ENCODE measurements at places on chromosomes 2 and 18. TPM values are rescaled to one million over a fixed set of nuclear protein-coding genes. Genes with fewer than 3 reads are reported as not detected.

The CLEC4F gene
- total RNA-seq = not detected

The RSAD2 gene
- total RNA-seq = not detected

The ERCC3 gene
- total RNA-seq = 32.4 TPM

The KCNS3 gene
- total RNA-seq = 18.9 TPM

The COLEC12 gene
- 1.6 TPM for total RNA-seq

The KIAA2012 gene
- not detected for total RNA-seq

The LHCGR gene
- total RNA-seq = not detected

The CKAP2L gene
- total RNA-seq = 0.63 TPM

The SCN9A gene
- total RNA-seq = 1.8 TPM

The PLGLB2 gene
- total RNA-seq = not detected

The AQP12A gene
- not detected for total RNA-seq

The OBSL1 gene
- 55.2 TPM for total RNA-seq

The CAPN10 gene
- total RNA-seq = 29.0 TPM

The CFAP221 gene
- 1.8 TPM for total RNA-seq

The GKN1 gene
- not detected for total RNA-seq

The PROC gene
- 2.3 TPM for total RNA-seq

The C2orf80 gene
- not detected for total RNA-seq

The TMEM247 gene
- not detected for total RNA-seq

The SERPINB5 gene
- not detected for total RNA-seq

The CNDP1 gene
- not detected for total RNA-seq

The HAAO gene
- 1.9 TPM for total RNA-seq

The CHAC2 gene
- total RNA-seq = 1.3 TPM

Measured in mesangial cell (primary cell).